Endothelial cell of umbilical vein (primary cell): ENCODE measurements at places on chromosomes 1 and 21. TPM values are rescaled to one million over a fixed set of nuclear protein-coding genes. Genes with fewer than 3 reads are reported as not detected.

DNA sequence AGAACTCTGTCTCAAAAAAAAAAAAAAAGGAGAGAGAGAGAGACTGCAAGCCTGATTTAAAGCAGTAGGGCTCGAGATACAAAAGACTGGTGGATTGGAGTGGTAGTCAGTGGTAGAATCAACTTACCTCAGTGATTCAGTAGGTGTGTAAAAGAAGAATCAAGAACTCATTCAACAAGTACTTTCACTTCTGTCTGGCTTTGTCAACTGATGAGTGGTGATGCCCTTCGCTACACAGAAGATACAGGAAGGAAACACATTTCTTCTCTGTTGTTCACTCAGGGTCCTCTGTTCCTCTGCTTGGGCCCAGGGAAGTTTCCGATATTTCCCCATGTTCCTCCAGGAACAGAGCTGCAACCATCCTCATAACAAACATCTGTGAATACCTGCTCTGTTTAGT, 68.6 kb upstream of the COG2 start:
- DNase-seq = no peak

The NGF gene
- total RNA-seq = not detected in 2 replicates

DNA sequence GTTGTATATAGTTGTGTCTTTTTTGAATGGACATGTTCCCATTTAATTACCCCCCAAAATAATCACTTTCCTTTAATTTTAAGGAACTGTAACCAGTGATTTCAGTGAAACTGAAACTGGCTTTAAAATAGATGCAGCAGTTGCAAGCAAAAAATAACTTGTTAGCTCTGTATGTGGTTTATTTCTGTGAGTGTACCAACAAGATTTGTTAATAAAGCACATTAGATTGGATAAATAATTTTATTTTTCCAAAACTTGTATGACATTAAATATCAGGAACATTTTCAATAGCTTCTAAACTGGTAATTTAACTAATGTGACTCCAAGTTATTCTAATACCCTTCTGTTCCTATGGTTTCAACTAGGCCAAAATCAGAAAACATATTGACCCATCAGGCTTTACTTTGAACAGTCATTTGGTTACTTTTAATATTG, 184.3 kb upstream of the CACYBP start:
- no peak for DNase-seq

The OR2L8 gene
- not detected in 2 replicates for total RNA-seq

DNA sequence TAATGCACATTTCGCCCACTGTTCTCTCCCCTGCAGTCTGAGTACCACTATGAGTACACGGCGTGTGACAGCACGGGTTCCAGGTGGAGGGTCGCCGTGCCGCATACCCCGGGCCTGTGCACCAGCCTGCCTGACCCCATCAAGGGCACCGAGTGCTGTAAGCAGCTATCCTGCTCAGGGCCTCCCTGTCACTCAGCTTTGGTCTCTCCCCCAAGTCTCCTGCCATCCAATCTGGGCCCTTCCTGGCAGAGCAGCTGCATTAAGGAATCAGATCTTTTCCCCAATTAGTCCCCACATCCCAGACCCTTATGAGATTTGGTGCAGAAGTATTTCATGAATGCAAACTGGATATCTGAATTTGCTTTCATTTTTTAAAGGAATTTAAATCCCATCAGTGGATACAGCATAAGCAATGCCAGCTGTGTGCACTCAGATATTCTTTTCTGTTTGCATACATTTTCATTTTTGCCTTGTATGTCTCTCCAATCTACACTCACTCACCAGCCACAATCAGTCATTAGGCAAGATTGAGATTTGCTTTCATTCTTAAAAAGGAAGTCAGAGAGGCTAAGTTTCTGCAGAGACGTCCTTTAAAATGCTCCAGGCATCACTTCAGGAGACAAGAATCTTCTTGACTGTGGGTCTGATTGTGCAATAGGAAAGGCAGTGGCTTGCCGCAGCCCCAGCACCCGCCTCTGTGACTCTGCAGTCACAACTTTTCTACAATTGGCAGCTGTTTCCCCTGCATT, 48.1 kb downstream of the ELAPOR1 start:
- DNase-seq = no peak

GRCh38 chr1:61426254-61426653, 298.7 kb downstream of the TM2D1 start:
- DNase-seq = no peak
